ENCODE measurements at places on chromosomes 4 and X.
A peak's percentile ranks its signal among the peaks of the same experiment; 100 is the strongest.

GRCh38 chrX:132443196-132444135 lies 45.4 kb downstream of the MBNL3 start:
- no peak overlapping the region for H3K4me3 ChIP-seq
- no peak overlapping the region for H3K27ac ChIP-seq
- no peak for DNase-seq
- H3K4me1 ChIP-seq = no peaks in the 10 kb centered on the region

GRCh38 chr4:8737601-8738279 lies 133.9 kb downstream of the HMX1 start:
- no peak overlapping the region for H3K27ac ChIP-seq
- no peaks in the 10 kb centered on the region for H3K27me3 ChIP-seq
- H3K36me3 ChIP-seq = no peaks in the 10 kb centered on the region
- DNase-seq = no peak
- H3K4me1 ChIP-seq = no peaks in the 10 kb centered on the region
- no peak overlapping the region for H3K4me3 ChIP-seq

DNA sequence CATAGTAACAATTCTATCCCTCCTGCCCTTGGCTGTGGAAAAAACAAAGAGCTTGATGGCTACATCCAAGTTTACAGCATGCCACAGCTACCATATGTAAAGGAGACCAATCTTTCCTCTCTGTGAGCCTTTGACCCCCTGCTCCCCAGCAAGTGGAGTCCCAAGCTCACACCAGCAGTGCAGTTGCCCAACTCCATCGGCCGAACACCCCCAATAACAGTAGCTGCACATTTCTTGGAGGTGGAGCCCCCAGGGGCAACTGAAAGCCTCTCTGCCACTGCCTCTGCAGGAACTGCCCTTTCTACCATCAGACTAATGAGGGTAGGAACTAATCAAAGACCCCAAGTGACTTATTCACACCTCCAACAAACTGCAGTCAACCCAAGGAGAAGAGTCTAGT lies 81.0 kb upstream of the TCEAL2 start:
- no peak overlapping the region for H3K4me3 ChIP-seq
- H3K4me1 ChIP-seq = no peaks in the 10 kb centered on the region
- DNase-seq = no peak
- H3K27ac ChIP-seq = no peak overlapping the region
- no peaks in the 10 kb centered on the region for H3K36me3 ChIP-seq
- no peaks in the 10 kb centered on the region for H3K27me3 ChIP-seq

DNA sequence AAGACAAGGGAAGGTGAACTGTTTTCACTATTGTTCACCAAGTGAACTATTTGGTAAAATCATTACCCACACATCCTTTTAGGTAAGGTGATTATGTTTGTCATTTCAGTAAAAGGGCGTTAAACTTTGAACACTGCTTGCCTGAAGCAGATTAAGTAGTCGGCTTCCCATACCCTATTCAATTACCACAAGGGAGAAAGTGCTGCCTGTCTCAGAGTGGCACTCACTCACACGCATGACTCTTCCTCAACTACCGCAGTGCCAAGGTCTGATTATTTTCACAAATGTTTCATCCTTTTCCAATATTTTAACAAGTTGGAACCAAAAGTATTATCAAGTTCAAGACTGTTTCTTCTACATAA lies 11.0 kb downstream of the VEGFC start:
- no peaks in the 10 kb centered on the region for H3K4me1 ChIP-seq
- no peak for DNase-seq
- no peak overlapping the region for H3K27ac ChIP-seq
- no peaks in the 10 kb centered on the region for H3K36me3 ChIP-seq
- H3K27me3 ChIP-seq = no peaks in the 10 kb centered on the region

GRCh38 chr4:125303821-125304220 lies 10.9 kb upstream of the FAT4 start:
- H3K4me1 ChIP-seq = no peaks in the 10 kb centered on the region
- no peaks in the 10 kb centered on the region for H3K27me3 ChIP-seq

DNA sequence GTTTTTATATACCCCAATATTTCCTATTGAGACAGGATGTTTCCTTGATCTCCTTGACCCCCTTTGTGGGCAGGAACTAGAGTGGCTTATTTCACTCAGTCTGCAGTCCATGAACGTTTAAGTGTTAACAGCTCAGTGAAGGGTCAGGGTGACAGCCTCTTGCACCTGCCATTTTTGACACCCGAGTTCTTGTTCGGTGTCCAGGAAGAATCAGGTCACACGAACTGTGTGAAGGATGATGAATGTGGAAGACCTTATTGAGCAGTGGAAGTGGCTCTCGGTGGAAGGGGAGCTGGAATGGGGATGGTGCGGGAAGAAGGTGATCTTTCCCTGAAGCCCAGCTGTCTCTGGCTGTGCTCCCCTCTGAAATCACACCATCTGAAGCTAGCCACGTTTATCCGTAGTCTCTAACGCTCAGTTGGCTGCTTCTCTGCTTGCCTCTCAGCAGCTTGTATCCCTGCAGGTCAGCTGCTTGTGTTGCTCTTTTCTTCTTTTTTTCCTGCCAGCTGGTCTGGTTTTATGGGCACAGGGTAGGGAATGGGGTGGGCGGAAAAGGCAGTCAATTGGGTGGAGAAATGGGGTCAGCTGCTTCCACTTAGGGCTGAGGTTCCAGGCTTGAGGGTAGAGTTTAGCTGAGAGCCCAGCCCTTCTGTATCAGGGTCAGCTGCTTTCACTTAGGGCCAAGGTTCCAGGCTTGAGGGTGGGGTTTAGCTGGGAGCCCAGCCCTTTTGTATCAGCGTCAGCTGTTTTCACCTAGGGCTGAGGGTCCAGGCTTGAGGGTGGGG lies 29.0 kb upstream of the CCNG2 start:
- H3K4me3 ChIP-seq = no peak overlapping the region
- peaks cover 3% of the 10 kb centered on the region for H3K27me3 ChIP-seq
- no peak overlapping the region for H3K27ac ChIP-seq
- no peaks in the 10 kb centered on the region for H3K36me3 ChIP-seq

GRCh38 chrX:31320740-31321139 lies 248.9 kb upstream of the FTHL17 start:
- no peak overlapping the region for H3K27ac ChIP-seq
- no peaks in the 10 kb centered on the region for H3K36me3 ChIP-seq
- DNase-seq = no peak
- no peaks in the 10 kb centered on the region for H3K4me1 ChIP-seq
- H3K27me3 ChIP-seq = no peaks in the 10 kb centered on the region

GRCh38 chrX:21779095-21779494 lies 21.2 kb upstream of the SMPX start:
- H3K27ac ChIP-seq = no peak overlapping the region
- DNase-seq = no peak
- H3K4me1 ChIP-seq = no peaks in the 10 kb centered on the region
- H3K27me3 ChIP-seq = no peaks in the 10 kb centered on the region
- H3K4me3 ChIP-seq = no peak overlapping the region
- no peaks in the 10 kb centered on the region for H3K36me3 ChIP-seq

DNA sequence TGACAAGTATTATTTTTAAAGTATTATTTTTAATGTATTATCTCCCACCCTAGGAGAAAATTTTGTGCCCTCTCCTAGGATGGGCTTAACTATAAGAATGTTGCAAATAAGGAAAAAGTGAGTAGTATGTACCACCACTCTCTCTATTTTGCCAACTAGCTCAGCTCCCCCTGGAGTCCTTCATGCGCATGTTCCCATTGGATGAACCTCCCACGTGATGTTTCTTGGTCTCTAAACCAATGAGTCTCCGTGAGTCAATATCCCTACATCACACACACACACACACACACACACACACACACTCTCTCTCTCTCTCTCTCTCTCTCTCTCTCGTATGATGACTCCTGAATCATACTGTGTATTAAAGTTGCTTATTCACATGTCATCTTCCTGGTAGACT lies 129.7 kb upstream of the ZFP42 start:
- no peaks in the 10 kb centered on the region for H3K27me3 ChIP-seq
- DNase-seq = no peak
- no peaks in the 10 kb centered on the region for H3K4me1 ChIP-seq
- no peak overlapping the region for H3K27ac ChIP-seq
- H3K4me3 ChIP-seq = no peak overlapping the region
- H3K36me3 ChIP-seq = no peaks in the 10 kb centered on the region

GRCh38 chr4:1534876-1535526 lies 128.8 kb upstream of the NKX1-1 start:
- H3K27ac ChIP-seq = no peak overlapping the region
- no peaks in the 10 kb centered on the region for H3K36me3 ChIP-seq
- H3K4me1 ChIP-seq = no peaks in the 10 kb centered on the region
- H3K4me3 ChIP-seq = no peak overlapping the region
- no peak for DNase-seq
- H3K27me3 ChIP-seq = no peaks in the 10 kb centered on the region

DNA sequence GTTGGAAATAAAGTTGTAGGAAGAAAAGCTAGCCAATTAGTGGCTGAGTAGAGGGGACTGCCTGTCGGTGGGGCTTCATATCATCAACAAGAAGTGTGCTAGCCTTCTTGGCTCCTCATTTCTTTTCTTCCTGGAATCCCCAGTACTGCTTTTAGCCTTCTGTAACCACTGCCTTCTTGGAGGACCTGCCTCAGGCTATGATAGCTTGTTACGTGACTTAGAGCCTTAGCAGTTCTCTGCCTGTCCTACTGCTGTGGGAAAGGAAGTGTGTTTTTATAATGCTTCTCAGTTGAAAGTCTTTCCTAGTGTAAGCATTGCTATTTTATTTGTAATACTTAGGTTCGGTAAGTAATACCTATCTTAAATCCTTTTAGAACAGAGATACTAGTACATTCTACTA lies 61.9 kb downstream of the LARP1B start:
- no peaks in the 10 kb centered on the region for H3K4me1 ChIP-seq
- no peaks in the 10 kb centered on the region for H3K36me3 ChIP-seq
- H3K27me3 ChIP-seq = no peaks in the 10 kb centered on the region
- no peak overlapping the region for H3K27ac ChIP-seq
- no peak overlapping the region for H3K4me3 ChIP-seq

- DNase-seq = no peak
- no peak overlapping the region for H3K27ac ChIP-seq
- H3K27me3 ChIP-seq = no peaks in the 10 kb centered on the region
- no peaks in the 10 kb centered on the region for H3K4me1 ChIP-seq
Observed at GRCh38 chr4:125198916-125199315, 115.8 kb upstream of the FAT4 start.

DNA sequence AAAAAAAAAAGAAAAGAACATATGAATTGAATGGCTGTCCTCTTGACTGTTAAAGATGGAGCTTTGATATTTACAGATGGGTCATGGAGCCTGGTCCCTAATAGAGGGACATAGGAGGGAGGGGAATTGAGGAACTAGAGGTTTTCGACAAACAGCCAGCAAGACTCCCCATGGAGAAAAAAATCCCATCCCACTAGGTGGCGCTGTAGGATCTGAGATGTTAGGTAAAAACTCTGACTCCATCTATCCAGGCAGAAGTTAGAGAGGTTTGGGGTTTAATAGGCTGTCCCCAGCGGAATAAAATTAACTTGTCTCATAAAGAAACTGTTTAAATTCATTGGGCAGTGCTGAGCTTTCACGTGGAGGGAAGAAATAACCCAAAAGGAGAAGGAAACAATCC lies 45.9 kb downstream of the HMGB2 start:
- H3K4me3 ChIP-seq = no peak overlapping the region
- no peak overlapping the region for H3K27ac ChIP-seq
- peak; percentile 29 for DNase-seq
- no peaks in the 10 kb centered on the region for H3K27me3 ChIP-seq
- H3K36me3 ChIP-seq = no peaks in the 10 kb centered on the region

DNA sequence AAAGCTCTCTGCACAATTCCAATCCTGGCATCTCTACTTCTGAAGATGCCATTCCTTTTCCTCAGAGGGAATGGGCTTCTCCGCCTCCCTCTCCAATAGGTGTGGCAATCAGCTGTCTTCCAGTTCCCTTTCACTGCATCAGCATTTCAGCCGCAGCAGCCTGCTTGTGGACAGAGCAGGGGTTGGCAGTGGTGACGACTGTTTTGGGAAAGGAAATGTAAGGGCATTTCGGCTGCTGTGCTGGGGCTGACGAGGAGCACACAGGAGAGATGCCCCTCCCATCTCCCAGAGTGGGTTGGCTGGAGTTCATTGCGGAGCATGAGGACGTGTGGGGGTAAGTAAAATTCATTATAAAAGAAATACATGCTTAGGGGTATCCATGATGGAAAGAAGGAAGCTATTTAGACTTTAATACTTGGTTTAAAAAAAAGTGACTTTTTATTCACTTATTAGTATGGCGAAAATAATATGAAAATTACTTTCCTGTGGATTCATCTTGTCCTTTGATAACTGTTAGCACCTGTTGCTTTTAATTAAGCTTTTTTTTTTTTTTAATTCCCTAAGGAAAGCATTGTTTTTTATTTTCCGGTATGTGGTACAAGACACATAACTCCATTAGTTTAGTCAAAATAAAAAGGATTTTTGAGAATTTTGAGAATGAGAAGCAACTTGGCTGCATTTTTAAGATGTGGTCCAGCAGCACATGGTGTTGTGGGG lies at the start of gene LIMCH1:
Gene LIMCH1, plus strand, starts transcription at position 141 of the 717 bp plus-strand sequence. CDS start 67,839 bp downstream, outside the sequence.
- H3K27me3 ChIP-seq = no peaks in the 10 kb centered on the region
- no peaks in the 10 kb centered on the region for H3K4me1 ChIP-seq
- DNase-seq = no peak
- H3K4me3 ChIP-seq = no peak within 1 kb of the TSS
- no peaks in the 10 kb centered on the region for H3K36me3 ChIP-seq

DNA sequence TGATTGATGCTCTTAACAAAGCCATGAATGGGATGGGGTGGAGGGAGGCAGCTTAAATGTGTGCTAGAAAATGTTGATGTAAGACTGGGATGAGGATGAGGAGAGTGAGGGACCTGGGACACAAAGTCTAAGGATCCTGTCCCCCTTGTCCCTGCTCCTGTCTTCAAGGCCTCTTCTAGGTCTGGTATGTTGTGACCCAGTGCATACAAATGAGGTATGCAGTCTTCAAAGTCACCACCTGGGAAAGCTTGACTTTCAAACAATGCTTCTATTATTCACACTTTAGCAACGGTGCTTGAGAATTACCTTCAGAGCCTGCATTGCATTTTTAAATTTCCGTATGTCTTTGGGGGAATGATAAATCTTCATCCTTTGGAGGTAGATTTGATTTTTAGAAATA lies 88.4 kb upstream of the SLC34A2 start:
- no peaks in the 10 kb centered on the region for H3K27me3 ChIP-seq
- H3K4me3 ChIP-seq = no peak overlapping the region
- H3K36me3 ChIP-seq = no peaks in the 10 kb centered on the region
